ENCODE measurements at places on chromosomes 3 and 15. TPM values are rescaled to one million over a fixed set of nuclear protein-coding genes. Genes with fewer than 3 reads are reported as not detected.

The MEIS2 gene
- total RNA-seq, result 0.14 TPM

The GRAMD1C gene
- 0.29 TPM for total RNA-seq

The HHLA2 gene
- total RNA-seq, result 2.2 TPM

The SHC4 gene
- total RNA-seq, result 2.5 TPM

The GOLGA8S gene
- 0.13 TPM for total RNA-seq

The RAB6B gene
- total RNA-seq, result 2.0 TPM

The CNTN3 gene
- total RNA-seq, result not detected

The GOLGA6A gene
- total RNA-seq, result not detected

The WDR93 gene
- not detected for total RNA-seq

The MIX23 gene
- total RNA-seq, result 168 TPM

The CPLX3 gene
- total RNA-seq, result not detected

The HRG gene
- total RNA-seq, result not detected

The CIAO2A gene
- 99.4 TPM for total RNA-seq

The DZIP3 gene
- total RNA-seq, result 21.8 TPM

The MUSTN1 gene
- not detected for total RNA-seq

The ARPP19 gene
- total RNA-seq, result 129 TPM

The NAA80 gene
- 23.4 TPM for total RNA-seq

The P2RY1 gene
- 1.8 TPM for total RNA-seq

The FETUB gene
- total RNA-seq, result not detected

The ITIH1 gene
- not detected for total RNA-seq

The COL6A5 gene
- total RNA-seq, result not detected

The C2CD4A gene
- 0.67 TPM for total RNA-seq

The VILL gene
- 11.4 TPM for total RNA-seq

The ARF4 gene
- total RNA-seq, result 52.0 TPM

The VWA5B2 gene
- not detected for total RNA-seq

The ONECUT1 gene
- not detected for total RNA-seq

The ZNF717 gene
- total RNA-seq, result 14.2 TPM

The MYZAP gene
- total RNA-seq, result not detected

The CKMT1A gene
- total RNA-seq, result 0.38 TPM

The MRPL47 gene
- 57.7 TPM for total RNA-seq

The C3orf80 gene
- 0.13 TPM for total RNA-seq

The ZNF501 gene
- 3.2 TPM for total RNA-seq

The ISL2 gene
- 0.22 TPM for total RNA-seq

The WNT5A gene
- total RNA-seq, result not detected

The SYNPR gene
- not detected for total RNA-seq

The PLCH1 gene
- 0.32 TPM for total RNA-seq

The SLC30A4 gene
- 2.0 TPM for total RNA-seq

The ATP13A5 gene
- not detected for total RNA-seq

The COX5A gene
- 342 TPM for total RNA-seq

The FEZF2 gene
- not detected for total RNA-seq

The CCR3 gene
- not detected for total RNA-seq

The PCLAF gene
- total RNA-seq, result 135 TPM

The NLGN1 gene
- total RNA-seq, result not detected

The ECE2 gene
- not detected for total RNA-seq

The ACSBG1 gene
- not detected for total RNA-seq

The PP2D1 gene
- total RNA-seq, result not detected

Data from activated CD8-positive, alpha-beta T cell treated with anti-CD3 and anti-CD28 coated beads for 36 hours (primary cell).